ENCODE measurements at places on chromosomes 16 and 17. TPM values are rescaled to one million over a fixed set of nuclear protein-coding genes. Genes with fewer than 3 reads are reported as not detected.

VTN gene
- total RNA-seq, result 0.40 TPM

NOG gene
- 7.6 TPM for total RNA-seq

PRR11 gene
- 6.1 TPM for total RNA-seq

PVALEF gene
- 0.11 TPM for total RNA-seq

SOST gene
- total RNA-seq, result 0.50 TPM

CLDN6 gene
- total RNA-seq, result 0.28 TPM

ST6GALNAC2 gene
- total RNA-seq, result 29.1 TPM

KRTAP4-12 gene
- not detected for total RNA-seq

EVPLL gene
- total RNA-seq, result not detected

GRCh38 chr16:57094911-57095310 is 2.5 kb downstream of the CPNE2 start:
- peak overlapping the region; percentile 60 for H3K4me3 ChIP-seq
- H3K36me3 ChIP-seq, result peaks cover 26% of the 10 kb centered on the region
- no peak overlapping the region for H3K27ac ChIP-seq
- H3K27me3 ChIP-seq, result no peaks in the 10 kb centered on the region
- no peak for DNase-seq
- peaks cover 54% of the 10 kb centered on the region for H3K4me1 ChIP-seq

- no peaks in the 10 kb centered on the region for H3K36me3 ChIP-seq
- H3K4me1 ChIP-seq, result no peaks in the 10 kb centered on the region
- no peaks in the 10 kb centered on the region for H3K27me3 ChIP-seq
- no peak overlapping the region for H3K27ac ChIP-seq
- no peak for DNase-seq
These were observed 11.4 kb downstream of the CHST4 start for GRCh38 chr16:71537643-71538042.

GRCh38 chr16:47965439-47965838 is 190.4 kb downstream of the ABCC12 start:
- H3K27me3 ChIP-seq, result no peaks in the 10 kb centered on the region
- H3K4me1 ChIP-seq, result peaks cover 3% of the 10 kb centered on the region
- H3K36me3 ChIP-seq, result no peaks in the 10 kb centered on the region
- H3K27ac ChIP-seq, result no peak overlapping the region

DNA sequence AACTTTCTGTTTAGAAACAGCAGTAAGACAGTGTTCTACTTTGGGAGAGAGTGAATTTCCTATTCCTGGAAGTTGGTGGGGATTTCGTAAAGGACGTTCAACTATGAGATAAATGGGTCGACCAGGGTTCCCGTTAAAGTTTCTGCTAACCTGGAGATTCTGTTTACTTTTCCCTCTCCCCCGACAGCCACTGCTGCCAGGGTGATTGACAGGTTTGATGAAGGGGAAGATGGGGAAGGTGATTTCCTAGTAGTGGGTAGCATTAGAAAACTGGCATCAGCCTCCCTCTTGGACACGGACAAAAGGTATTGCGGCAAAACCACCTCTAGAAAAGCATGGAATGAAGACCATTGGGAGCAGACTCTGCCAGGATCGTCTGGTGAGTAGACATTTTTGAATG is 1.3 kb downstream of the AATF start:
- DNase-seq, result no peak
- peaks cover 12% of the 10 kb centered on the region for H3K36me3 ChIP-seq
- peaks cover 30% of the 10 kb centered on the region for H3K27me3 ChIP-seq
- no peak overlapping the region for H3K27ac ChIP-seq
- peaks cover 16% of the 10 kb centered on the region for H3K4me1 ChIP-seq

DNA sequence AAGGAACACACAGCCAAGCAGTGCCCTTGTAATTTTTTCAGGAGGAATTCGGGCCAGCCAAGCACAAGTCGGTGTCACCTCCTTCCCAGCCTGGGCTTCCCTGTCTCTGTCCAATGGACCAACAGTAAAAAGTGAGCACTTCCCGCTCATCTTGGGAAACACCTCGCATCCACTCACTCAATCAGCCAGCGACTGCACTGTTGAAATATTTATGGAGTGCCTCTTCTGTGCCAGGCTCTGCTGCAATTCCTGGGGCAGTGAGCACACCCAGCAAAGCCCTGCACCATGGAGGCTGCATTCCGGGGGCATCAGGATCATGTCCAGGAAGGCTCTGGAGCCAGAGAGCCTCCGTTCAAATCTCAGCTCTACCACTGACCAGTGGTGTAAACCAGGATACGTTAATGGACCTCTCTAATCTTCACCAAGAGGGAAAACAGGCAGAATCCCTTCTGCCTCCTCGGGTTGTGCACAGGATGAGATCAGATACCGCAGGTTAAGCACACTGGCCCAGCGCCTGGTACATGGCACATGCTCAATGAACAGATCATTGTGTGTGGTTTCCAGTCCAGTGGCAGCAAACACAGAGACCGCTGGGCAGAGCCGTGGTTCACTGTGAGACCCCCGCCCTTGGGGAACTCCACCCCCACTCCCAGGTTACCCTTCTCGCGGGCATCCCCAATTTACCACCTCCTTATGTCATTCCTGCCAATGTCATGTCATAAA is 194.3 kb downstream of the ZNF423 start:
- peaks cover 53% of the 10 kb centered on the region for H3K4me1 ChIP-seq
- H3K36me3 ChIP-seq, result peaks cover 8% of the 10 kb centered on the region
- peak; percentile 34 for DNase-seq
- H3K4me3 ChIP-seq, result no peak overlapping the region
- H3K27ac ChIP-seq, result no peak overlapping the region
- no peaks in the 10 kb centered on the region for H3K27me3 ChIP-seq

DNA sequence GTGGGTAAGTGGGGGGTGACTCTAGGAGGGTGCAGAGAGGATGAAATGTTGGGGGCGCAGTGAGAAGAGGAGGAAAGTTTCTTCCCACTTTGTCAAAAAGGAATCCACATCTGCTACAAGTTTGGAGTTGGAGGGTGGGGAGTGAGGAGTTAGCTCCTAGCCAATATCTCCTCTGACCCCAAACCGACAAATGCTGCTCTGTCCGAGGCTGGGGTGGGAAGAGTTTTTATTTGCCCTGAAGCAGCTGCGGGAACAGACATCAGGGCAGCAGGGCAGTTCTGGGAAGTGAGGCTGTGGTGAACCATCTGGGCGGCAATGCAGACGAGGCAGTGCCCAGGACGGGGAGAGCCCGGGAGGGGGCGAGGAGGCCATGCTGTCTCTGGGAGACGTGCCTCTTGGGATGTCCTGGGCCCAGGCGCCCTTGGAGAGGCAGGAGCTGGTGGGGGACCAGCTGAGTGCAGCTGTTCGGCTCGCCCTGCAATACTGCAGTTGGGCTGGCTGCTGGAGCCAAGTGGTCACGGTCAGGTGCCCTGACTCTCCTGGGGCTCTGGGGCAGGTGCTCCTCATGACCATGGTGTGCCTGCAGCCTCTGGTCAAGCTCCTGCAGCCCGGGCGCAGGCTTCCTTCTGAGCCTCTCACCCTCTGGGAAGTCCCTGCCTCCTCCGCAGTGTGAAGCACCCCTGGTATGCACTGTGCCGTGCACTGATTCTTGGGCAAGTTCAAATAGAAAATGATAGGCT is 6.4 kb upstream of the SOCS3 start:
- DNase-seq, result no peak
- no peaks in the 10 kb centered on the region for H3K36me3 ChIP-seq
- H3K27me3 ChIP-seq, result peaks cover 11% of the 10 kb centered on the region
- peak overlapping the region; percentile 89 for H3K27ac ChIP-seq

DNA sequence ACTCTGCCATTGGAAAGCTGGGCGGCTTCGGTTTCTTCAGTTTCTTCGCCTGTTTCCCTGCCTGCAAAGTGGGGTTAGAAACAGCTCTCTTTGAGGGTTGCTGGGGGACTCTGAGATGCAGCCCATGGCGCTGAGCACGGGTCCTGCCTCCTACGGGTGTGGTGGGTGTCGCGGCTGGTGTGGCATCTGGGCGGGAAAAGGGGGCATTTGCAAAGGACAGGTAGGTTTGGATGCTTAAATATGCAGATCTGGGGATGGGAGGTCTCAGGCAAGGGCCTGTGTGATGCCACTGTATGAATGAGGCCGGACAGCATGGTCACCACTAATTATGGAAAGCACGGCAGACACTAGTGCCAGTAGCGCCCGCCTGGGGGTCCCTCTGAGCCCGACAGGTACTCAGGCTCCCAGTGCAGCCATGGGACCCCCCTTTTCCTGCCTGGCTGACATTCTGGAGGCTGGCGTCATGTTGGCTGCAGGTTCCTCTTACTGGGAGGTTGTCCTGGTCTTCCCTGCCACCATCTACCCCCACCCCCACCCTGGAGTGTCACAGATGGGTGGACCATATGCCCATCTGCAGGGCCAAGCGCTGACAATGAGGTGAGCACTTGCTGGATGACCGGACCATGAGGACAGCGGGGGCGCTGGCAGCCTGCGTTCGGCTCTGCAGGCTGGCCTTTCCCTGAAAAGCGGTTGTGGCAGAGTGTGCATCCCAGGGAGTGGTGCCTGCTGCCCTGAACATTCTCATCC is 237.7 kb downstream of the SEC14L1 start:
- no peaks in the 10 kb centered on the region for H3K27me3 ChIP-seq
- DNase-seq, result no peak
- peaks cover 98% of the 10 kb centered on the region for H3K4me1 ChIP-seq
- H3K36me3 ChIP-seq, result peaks cover 26% of the 10 kb centered on the region

- DNase-seq, result no peak
- peaks cover 8% of the 10 kb centered on the region for H3K4me1 ChIP-seq
- H3K36me3 ChIP-seq, result peaks cover 2% of the 10 kb centered on the region
These were observed 8.6 kb downstream of the ARHGAP17 start for GRCh38 chr16:25006504-25007056.

- peaks cover 10% of the 10 kb centered on the region for H3K4me1 ChIP-seq
- H3K27me3 ChIP-seq, result no peaks in the 10 kb centered on the region
- H3K27ac ChIP-seq, result no peak overlapping the region
These were observed 108.9 kb downstream of the RBFOX3 start for GRCh38 chr17:79501910-79502309.

DNA sequence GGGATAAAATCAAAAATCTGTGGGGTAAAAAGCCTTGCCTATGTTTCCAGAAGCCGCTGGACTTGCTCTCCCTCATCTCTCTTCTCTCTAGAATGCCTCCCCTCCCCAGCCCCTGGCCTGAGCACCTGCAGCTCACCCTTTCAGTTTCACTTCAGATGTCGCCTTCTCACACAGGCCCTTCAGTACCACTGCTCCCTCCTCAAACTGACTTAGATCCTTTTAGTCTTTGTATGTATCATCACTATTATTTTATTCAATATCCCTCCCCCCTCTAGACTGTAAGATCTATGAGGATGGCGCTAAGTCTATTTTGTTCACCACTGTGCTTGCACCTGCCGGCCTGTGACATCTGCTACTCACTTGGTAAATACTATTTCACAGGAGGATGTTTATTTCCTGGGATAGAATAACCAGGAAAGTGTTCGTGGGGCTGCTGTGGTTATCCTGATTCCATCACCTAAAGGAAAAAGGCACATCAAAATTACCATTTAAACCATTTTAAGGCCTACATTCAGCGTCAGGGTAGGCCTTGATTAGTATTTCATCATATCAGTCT is 122.3 kb downstream of the MRTFB start:
- no peak overlapping the region for H3K4me3 ChIP-seq
- H3K27me3 ChIP-seq, result no peaks in the 10 kb centered on the region
- H3K27ac ChIP-seq, result no peak overlapping the region
- H3K4me1 ChIP-seq, result no peaks in the 10 kb centered on the region
- no peak for DNase-seq

DNA sequence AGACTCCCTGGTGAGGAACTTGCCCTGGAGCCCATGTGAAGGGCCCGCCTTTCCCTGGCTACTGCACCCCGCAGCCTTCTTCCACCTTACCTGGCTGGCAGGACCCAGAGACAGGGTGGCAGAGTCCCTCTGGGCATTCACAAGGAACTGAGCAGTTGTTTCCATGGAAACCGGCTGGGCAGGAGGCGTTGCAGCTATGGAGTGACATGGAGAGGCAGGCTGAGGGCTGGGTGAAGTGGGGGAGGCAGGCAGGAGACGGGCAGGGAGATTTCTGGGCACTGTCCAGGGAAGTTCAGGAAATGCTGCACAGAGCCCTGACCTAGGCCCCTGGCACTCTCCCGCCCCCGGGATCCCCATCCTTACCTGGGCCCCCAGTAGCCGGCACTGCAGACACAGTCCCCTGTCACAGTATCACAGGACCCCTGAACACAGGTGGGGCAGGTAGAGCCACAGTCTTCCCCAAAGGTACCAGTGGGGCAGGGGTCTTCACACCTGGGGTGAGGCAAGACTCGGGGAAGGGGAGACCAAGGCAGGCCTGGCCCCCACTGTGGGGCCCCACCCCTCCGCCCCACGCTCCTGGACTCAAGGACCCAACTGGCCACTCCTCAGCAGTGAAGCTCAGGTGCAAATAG is 5.9 kb downstream of the SCARF1 start:
- no peak overlapping the region for H3K4me3 ChIP-seq
- H3K27me3 ChIP-seq, result peaks cover 2% of the 10 kb centered on the region
- H3K4me1 ChIP-seq, result peaks cover 41% of the 10 kb centered on the region
- no peak overlapping the region for H3K27ac ChIP-seq

DNA sequence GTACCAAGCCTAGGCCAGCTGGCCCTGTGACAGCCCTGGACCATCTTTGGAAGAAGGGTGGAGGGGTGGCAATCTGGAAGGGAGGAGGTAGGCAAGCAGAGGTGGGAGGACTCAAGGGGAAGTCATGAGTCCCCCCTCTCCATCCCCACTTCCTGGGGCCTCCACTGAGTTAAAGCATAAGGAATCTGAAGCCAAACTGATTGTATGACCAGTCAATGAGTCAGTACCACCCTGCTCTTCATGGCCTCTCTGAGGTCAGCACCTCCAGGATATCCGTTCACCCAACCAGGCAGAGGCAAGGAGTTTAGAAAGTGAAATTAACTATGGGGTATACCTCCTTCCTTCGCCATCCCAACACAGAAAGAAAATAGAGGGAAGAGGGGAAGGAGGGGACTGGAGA is 272.7 kb downstream of the SOX9 start:
- H3K27ac ChIP-seq, result no peak overlapping the region
- H3K27me3 ChIP-seq, result no peaks in the 10 kb centered on the region
- H3K36me3 ChIP-seq, result peaks cover 22% of the 10 kb centered on the region
- no peak overlapping the region for H3K4me3 ChIP-seq
- DNase-seq, result no peak

- H3K4me3 ChIP-seq, result no peak overlapping the region
- peaks cover 25% of the 10 kb centered on the region for H3K4me1 ChIP-seq
- peaks cover 8% of the 10 kb centered on the region for H3K36me3 ChIP-seq
- peaks cover 11% of the 10 kb centered on the region for H3K27me3 ChIP-seq
- no peak overlapping the region for H3K27ac ChIP-seq
- no peak for DNase-seq
These were observed 324 bp upstream of the HCRT start for GRCh38 chr17:42185621-42185930.
